ENCODE measurements at places on chromosomes 5 and 9. TPM values are rescaled to one million over a fixed set of nuclear protein-coding genes. Genes with fewer than 3 reads are reported as not detected.

- DNase-seq = no peak
Measured at GRCh38 chr5:102797322-102797884, 42.3 kb downstream of the PAM start.

GRCh38 chr9:32487981-32488380 is 38.0 kb downstream of the RIGI start:
- no peak for DNase-seq

DNA sequence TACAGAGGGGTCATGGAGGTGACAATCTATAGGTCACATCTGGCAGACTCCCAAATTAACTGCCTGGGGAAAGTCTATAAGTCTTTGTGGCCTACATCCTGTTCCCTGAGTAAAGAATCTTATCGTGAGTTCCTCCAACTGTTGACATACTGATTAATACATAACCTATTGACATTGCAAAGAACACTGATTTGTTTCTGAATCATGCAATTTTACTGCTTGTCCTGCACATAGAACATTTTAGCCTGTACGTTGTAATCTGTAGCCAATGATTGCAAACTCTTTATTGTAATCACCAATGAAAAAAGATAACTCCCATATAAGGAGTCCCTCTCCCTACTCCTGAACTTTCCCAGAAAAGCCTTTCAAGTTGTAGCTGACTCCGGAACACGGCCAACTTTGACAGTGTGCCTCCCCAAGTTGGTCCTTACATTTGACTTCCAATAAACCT is 18.8 kb upstream of the OR2K2 start:
- DNase-seq = peak; percentile 67

- DNase-seq = no peak
Measured at GRCh38 chr5:35990520-35990919, 670 bp downstream of the UGT3A1 start.

- no peak for DNase-seq
Measured at GRCh38 chr9:123150708-123151503, 117.4 kb downstream of the GPR21 start.

DNA sequence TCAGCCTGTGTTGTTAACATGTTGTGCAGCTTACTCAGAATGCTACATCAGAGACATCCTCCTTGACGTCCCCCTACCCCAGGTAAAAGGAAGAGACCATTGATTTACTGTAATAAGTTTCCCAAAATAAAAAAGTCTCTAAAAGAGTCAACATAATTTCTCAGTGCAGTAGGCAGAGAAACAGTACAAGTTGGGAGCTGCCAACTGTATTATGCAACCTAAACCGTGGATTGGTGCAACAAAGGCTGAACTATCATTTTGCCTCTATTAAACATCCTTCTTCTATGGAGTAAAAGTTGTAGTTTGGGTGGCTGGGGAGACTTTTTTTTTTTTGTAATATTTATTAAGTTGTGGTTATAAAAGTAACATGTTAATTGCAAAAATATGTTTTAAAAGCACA is 208.0 kb downstream of the NR3C1 start:
- no peak for DNase-seq

GRCh38 chr5:172683264-172683644 is 42.2 kb downstream of the NEURL1B start:
- DNase-seq = no peak

- DNase-seq = no peak
Measured at GRCh38 chr9:38371495-38371894, 21.0 kb upstream of the ALDH1B1 start.

- DNase-seq = peak; percentile 82
Measured at GRCh38 chr5:172932313-172933017, 26.8 kb upstream of the RPL26L1 start.

DNA sequence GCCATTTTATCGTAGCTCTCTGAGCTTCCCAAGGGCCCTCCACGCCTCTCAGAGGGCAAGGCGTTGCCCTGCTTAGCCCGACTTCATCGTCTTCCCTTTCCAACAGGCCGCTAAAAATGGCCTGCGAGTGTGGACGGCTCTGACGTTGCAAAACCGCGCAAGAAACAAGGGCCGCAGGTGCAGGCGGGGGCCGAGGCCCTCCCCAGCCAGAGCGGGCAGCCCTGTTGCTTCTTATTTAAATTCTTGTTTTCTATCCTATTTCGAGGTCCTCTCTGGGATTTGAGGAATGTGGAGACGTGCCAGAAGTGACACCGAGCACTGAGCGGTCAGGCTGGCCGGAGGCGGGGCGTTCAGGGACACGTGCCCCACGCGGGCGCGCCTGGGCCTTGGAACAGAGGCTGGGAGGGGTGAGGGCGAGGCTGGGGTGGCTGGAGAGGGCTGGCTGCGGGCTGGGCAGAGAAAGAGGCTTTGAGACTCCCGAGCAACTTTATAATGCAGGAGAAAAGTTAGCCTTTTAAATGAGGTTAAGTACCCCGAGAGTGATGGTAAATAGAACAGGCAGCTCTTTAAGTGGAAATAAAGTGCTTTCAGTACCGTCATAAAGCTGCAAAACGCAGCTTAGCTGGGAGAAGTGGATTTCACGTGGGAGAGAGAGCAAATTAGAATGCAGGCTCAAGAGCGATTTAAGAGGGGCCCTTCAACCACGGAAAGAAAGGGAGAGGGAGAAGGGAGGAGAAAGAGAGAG is 243.6 kb downstream of the AUH start:
- DNase-seq = peak; percentile 91

DNA sequence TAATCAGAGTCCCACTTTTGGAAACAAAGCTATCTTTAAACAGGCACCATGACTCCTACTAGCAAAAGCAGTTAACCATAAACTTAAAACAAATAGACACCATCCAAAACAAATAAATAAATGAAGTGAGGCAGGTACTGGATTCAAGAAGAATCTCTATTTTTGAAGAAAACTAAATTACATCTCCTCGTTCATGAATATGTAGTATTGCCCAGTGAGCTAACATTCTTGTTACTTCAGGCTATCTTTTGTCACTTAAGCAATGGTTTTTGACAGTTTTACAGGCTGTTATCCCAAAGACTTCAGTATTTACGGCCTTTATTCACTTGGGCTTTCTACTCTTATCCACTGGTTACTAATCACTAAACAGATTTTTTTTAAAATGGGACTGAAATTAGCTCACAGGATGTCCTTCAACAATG is 242.5 kb downstream of the MLLT3 start:
- no peak for DNase-seq

GRCh38 chr5:79143684-79144379 is 32.2 kb downstream of the BHMT start:
- no peak for DNase-seq

- DNase-seq = no peak
Measured at GRCh38 chr9:81653240-81653639, 36.1 kb downstream of the TLE1 start.

- DNase-seq = no peak
Measured at GRCh38 chr5:168683247-168683926, 104.2 kb upstream of the PANK3 start.

GRCh38 chr5:53423724-53424123 is 56.7 kb upstream of the FST start:
- DNase-seq = no peak

DNA sequence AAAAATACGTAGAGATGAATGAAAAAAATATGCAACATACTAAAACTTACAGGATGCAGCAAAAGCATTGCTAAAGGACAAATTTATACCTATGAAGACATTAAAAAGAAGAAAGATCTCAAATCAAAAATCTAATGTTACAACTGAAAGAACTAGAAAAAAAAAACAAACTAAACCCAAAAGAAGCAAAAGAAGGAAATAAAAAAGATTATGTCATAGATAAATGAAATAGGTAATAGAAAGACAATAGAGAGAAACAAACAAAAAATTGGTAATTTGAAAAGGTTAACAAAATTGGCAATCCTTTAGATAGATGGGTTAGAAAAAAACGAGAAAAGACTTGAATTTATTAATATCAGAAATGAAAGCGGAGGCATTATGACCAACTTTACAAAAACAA is 1000.2 kb downstream of the TLE4 start:
- DNase-seq = no peak

DNA sequence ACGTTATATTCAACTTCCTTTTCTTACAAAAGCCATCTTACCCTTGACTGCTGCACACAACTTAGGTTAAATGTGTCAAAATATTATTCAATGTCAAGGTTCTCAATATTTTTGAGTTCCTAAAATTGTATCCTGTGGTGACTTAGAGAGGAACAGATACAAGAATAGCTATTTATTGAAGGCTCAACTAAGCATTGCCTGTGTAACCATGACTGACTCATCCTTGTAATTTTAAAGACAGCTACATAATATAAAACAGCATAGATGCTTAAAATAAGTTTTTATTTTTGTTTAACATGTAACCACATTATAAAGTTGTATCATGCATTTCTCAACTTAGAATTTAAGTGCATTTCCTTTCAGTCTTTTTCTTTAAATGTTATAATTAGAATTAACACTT is 312.9 kb upstream of the RGMB start:
- DNase-seq = no peak

- DNase-seq = peak; percentile 84
Measured at GRCh38 chr9:120562861-120563443, 17.0 kb downstream of the CDK5RAP2 start.

DNA sequence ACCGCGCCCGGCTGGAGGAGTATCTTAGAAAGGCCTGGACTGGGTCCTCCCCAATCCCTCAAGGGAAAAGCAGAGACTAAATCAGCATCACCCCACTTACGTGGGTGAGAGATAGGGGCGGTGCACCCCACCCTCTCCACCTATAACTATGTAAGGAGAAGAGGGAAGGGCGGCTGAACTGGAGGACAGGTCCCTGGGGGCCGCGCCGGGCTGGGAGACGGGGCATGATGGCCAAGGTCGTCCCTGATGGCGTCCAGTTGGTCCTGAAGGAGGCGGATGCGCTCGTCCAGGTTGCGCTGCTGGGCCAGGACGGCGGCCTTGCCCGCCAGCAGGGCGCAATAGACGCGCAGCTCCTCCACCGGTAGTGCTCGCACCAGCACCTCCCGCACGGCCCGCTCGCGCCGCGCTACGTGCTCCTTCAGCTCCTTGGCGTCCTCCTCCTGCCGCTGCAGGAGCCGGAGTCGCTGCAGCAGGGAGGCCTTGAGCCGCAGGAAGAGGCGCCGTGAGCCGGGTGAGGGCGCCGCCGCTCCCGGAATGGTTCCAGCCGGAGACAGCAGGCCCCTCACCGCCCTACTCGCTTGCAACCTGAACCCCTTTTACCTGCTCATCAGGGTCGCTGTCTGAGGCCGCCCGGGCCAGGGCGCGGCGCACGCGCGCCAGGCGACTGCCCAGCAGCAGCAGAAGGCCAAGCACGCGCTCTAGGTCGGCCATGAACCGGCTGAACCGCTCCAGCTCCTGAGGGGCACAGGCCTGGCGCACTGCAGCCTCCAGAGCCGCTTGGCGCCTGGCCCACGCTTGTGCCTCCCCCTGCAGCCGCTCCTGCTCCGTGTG is 7.6 kb downstream of the SHROOM1 start:
- DNase-seq = no peak

- no peak for DNase-seq
Measured at GRCh38 chr9:85528607-85529006, 213.1 kb downstream of the AGTPBP1 start.

DNA sequence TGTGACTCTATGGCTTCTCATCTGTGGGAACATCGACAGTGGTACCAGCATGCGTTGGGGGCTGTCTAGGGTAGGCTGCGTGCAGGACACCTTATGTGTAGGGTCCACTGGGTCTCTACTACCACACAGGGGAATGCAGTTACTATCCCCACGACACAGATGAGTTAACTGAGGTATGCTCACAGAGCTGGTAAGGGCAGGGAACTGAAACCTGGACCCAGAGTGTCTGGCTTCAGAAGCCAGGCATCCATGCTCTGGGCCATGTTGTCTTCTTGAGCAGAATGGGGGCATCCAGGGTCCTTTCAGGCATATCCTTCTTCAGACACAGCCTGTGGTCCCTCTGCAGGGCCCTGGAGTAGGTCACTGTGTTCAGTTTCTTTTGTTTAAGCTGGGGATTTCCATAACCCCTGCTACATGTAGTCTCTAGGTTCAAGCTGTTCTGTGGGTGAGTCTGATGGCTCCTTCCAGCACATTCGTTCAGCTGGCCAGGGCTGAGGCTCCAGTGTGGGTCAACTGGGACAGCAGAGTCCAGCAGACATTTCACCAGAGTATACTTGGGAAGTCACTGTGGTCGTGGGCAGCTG is 148.8 kb downstream of the GADD45G start:
- no peak for DNase-seq

DNA sequence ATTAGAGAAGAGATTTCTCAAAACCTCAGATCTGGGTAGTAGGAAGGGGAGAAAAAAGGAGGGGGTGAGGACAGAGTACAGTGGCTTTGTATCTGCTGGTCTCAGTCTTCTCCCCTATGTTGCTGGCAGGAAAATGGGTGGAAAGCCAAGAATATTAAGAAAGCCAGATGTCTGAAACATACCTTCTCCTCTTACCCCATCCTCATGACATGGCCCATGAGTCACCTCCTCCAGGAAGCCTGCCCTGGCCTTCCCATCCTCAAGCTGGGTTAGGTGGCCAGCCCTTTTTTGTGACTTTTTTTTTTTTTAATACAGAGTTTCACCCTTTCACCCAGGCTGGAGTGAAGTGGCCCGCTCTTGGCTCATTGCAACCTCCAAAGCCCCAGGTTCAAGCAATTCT is 61.8 kb downstream of the ABCA1 start:
- DNase-seq = no peak

DNA sequence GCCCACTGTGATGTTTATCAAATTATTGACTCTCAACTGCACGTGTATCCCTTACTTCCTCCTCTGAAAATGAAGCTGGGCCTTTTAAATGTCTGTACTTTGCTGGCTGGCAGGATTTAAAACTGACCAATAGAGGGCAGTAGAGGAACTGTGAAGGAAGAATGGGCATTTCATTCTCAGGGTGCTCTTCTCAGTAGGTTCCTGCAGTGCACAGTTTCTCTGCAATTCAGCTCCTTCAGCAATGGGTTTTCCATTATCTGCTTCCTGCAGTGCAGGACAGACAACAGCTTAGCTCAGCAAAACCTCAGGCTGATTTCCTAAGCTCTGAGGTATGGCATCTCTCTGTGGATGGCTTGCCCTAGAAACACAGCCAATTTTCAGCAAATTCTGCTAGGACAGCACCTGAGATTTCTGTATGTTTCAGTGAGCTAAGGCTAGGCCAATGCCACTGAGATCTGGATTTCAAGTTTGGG is 298.4 kb upstream of the PRDM9 start:
- no peak for DNase-seq

- DNase-seq = no peak
Measured at GRCh38 chr9:35755071-35755470, 995 bp upstream of the MSMP start.

- DNase-seq = peak; percentile 2
Measured at GRCh38 chr5:155024015-155024414, 10.5 kb downstream of the KIF4B start.

Gene NAIP
- total RNA-seq = 19.4 TPM

Gene HMMR
- 4.0 TPM for total RNA-seq

Gene FOXD4L4
- 0.27 TPM for total RNA-seq
